Left lung (tissue), 14 donors: ENCODE measurements at places on chromosomes 3 and 15. TPM values are rescaled to one million over a fixed set of nuclear protein-coding genes. Genes with fewer than 3 reads are reported as not detected.

Gene TUSC7
- polyA plus RNA-seq, result not detected

Gene ACTC1
- 4.3 TPM for polyA plus RNA-seq

GRCh38 chr3:196057760-196058331 lies 24.0 kb downstream of the TFRC start:
- no peak for DNase-seq

DNA sequence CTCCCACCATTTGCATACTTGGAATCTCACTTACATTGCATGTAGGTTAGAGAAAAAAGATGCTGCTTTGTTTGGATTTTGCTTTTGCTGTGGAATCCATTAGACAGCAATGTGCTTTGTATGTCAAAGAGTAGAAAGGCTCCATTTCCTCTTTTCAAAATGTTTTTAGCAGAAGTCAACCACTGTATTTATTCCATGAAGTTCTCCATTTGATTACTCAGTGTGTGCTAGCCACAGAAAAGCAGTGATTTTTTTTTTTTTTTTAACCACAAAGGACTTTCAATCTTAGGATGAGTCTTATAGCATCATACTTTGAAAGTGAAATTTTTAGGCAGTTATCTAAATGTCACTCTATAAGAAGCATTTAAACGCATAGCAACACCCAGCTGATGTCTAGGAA lies 285.0 kb upstream of the ADAMTS9 start:
- no peak for DNase-seq
